ENCODE measurements at places on chromosomes 7 and 10.

- no peak for DNase-seq
Measured at GRCh38 chr7:38393874-38394273, 120.4 kb upstream of the TARP start.

DNA sequence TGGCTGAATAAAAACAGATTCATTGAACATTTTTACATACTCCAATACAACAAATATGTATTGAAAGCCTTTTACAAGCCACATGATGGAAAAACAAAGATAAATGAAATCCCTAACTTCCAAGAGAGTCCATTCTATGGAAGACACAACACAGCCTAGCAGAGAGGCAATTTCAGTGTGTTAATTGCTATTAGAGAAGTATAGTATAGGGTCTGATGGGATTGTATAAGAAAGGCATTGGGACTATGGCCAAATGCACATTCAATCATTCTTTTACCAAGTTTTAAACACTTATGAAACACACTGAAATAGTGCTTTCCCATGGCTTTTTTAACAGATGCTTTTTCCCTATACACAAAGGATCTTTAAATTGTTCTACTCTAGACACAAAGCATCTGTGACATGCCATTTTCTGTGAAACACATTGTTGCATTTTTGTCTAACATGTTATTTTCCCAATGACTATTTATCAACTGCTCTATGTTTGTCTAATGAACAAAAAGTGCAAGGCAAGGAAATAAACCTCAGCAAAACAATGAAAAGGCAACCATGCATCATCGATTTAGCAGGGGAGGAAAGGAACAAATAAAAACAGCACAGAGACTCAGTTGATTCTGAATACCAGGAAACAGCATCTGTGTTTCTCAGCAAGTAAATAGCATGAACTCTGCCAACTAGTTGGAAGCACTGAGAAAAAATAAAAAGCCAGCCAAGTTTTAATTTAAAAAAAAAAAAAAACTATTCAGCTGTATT, 42.4 kb upstream of the PHYHIPL start:
- DNase-seq: no peak

DNA sequence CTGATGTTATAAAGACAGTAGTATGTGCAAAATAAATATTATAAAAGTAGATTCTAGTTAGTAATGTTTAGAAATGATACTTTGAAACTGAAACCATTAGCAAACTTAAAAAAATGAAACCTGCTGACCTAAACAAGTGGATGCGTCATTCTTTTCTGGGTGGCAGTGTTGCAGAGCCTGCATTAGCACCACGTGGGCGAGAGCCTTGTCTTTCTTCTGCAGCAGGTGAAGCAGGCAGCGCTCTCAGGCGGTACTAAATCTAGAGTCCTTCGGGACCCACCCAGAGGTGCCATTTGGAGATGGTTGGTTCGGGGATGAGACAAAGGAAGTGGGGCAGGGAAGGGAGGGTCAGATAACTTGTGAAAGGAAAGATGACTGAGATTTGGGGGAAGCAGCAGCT, 759.1 kb upstream of the IGFBP3 start:
- no peak for DNase-seq

DNA sequence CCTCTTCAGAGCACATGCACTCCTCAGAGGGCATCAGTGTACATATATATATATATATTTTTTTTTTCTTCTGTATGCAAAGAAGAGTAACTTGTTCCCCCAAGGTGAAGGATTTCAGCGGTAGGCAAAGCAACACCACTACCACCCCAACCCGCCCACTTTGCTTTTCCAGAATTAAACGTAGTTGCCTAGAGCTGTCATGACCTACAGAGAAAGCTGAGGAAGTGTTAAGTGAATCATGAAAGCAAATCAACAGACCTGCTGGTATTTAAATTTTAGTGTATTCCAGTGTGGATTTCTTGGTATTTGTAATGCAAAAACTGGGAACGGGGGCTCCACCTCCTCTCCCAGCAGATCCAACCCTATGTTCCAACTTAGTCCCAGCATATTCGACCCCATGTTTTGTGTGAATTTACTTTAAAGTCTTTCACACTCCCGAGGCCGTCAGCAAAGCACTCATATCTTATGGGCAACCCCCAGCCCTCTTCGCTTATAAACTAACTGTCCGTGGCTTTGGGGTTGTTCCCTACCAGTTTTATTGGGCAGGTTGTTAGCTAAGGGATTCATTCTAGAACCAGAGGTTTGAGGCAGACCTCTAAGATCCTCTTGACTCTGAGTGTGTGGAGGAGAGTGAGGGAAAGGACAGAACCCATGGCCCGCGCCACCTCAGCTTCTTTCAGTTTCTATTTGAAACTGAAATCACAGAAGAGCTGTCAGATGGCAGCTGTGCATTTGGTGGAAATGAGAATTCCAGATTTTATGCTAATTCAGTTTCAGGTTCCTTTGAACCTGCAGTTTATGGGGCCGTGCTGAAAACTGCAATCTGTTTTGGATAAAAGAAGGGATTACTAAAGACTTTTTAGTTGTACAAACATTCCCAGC, 450.2 kb upstream of the GALNT17 start:
- DNase-seq: no peak

GRCh38 chr7:28800150-28800549, 158.0 kb downstream of the TRIL start:
- no peak for DNase-seq

- DNase-seq: no peak
Measured at GRCh38 chr7:36151921-36152755, 916 bp upstream of the EEPD1 start.

DNA sequence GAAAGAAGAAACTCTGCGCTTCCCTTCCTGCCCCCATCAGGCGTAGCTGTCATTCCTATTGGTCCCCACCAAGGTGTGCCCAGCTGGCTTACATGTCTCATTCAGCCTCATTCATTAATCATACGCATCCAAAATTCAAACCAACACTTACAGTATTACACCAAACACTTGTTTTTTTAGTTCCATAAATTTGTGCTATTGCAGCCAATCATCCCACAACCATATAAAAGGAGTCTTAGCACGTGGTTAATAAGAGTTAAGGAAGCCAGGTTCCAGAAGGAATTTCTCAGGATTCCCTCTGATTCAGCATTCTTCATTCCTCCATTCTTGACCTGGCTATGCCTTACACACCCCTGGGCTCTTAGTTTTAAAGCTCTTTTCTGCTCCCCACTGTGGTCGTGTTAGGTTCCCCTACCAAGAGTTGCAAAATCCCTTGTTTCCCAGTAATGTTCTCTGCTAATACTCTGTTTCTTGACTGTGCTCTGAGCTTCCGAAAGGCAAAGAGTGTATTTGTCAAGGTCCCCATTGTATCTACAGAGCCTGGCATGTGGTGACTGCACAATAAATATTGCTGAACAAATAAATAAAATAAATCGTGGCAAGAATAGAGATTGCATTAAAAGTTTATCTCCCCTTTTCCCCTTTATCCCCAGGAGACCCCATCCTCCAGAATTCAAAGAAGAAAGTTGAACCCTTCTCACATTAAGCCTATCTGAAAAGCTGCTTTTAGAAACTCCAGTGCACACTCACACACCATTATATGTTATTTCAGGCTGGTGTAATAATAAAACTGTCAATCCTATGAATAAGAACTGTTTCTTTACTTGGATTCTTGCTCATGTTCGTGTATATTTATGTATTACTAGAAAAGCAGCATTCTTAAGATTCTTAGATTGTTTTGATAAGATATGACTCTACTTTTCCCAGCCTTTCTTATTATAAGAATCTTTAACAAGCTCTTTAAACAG, 514.4 kb downstream of the INHBA start:
- peak; percentile 65 for DNase-seq

GRCh38 chr7:82609746-82610145, 166.2 kb upstream of the CACNA2D1 start:
- no peak for DNase-seq

DNA sequence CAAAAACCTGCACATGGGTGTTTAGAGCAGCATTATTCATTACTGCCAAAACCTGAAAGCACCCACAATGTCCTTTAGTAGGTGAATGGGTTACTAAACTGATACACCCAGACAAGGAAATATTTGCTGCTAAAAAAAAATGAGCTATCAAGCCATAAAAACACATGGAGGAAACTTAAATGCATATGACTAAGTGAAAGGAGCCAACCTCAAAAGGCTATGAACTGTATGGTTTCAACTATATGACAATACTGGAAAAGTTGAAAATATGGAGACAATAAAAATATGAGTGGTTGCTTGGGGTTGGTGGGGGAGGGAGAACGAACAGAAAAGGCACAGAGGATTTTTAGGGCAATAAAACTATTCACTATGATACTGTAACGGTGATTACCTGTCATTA, 291.0 kb downstream of the TNS3 start:
- no peak for DNase-seq

GRCh38 chr7:44625526-44626471, 19.4 kb downstream of the OGDH start:
- no peak for DNase-seq

DNA sequence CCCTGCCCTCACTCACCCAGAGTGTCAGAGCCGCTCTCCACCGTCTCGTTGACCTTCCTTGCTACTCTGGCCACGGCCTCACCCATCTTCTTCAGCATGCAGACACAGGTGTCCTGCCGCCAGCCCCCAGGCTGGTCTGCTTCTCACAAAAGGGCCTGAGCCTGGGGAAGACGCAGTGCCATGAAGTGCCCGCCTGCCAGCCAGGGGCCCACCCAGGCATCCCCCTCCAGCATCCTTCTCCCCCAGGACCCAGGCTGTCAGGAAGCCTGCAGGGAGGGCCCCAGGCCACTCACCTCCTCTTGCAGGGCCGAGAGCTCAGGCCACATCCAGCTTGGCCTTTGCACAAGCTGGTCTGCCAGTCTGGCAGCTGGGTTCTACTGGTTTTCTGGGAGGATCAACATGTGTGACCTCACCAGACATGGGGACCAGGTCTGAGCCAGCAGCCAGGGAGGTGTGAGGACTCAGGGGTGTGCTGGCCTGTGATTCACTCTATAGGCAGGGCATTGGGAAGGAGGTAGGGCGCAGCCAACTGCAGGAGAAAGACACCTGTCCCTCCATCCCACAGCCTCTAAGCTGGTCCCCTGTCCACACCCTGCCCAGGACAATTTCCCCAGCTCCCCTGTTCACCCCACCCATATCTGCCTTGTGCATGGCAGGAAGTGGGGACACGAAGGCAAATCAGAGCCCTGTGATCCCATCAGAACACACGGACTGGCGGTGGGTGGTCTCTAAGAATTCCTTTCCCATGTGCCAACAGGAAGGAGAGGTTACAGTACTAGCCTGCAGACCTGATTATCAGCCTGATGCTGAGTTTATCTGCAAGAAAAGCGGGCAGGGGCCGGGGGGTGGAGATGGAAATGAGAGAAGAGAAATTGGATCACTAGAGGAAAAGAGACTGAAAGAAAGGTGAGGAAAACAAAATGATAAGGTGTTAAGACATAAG, 5.7 kb downstream of the LRRC20 start:
- no peak for DNase-seq

DNA sequence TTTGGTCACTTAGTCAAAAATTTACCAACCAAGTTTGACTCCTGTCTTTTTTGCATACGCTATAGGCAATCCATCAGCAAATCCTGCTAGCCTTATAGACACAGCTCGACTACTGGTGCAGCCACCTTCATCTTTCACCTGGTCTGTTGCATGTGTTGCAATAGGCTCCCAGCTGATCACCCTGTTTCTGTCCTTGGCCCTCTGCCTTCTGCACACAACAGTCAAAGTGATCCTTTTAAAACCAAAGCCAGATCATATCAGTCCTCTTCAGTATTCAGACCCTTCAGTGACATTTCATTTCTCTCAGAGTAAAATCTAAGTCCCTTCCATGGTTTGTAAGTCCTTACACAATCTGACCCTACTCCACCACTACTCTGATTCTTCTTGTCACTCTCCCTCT, 10.9 kb upstream of the CDK6 start:
- DNase-seq: no peak

DNA sequence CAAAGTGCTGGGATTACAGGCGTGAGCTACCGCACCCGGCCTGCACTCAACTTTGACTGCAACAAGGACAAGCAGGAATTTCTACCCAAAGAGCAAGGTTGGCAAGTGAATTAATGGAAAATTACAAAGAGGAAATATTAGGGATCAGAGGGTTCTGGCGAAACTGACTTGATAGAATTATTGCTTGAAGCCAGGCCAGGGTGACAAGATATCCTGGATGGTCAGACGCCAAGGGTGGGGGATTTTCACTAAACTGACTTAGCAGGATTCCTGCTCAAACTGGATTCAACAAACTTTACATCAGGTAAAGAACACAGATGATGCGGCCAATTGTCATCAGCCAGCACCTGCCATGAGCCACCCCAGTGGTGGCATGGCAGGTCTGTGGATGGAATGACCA, 603.6 kb upstream of the MGMT start:
- DNase-seq: no peak

GRCh38 chr7:105298439-105298894, 90.3 kb downstream of the SRPK2 start:
- DNase-seq: no peak

- no peak for DNase-seq
Measured at GRCh38 chr7:13061115-13061514, 373.7 kb downstream of the ARL4A start.

DNA sequence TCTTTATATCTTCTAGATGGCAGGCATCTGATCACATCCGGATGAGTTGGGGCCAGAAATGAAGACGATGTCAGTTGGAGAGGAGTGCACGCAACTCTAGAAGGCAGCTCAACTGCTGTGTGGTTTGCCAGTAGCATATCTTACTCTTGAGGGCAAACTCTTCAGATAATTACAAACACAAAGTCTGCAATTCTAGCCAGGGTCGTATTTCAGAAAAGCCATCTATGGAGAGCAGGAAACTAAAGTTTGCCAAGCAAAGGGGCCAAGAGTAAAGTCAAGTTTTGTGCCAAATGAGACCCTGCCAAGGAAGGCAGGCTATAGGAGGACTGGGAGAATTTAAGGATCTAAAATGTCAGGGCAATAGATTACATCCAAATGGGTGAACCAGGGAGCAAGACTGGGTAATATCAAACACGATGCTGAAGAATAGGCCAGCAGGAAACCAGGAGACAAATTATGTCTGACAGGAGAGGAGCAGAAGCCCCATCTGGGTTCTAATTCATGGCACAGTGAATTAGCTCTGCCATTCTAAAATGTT, 312.5 kb upstream of the SEMA3C start:
- no peak for DNase-seq

- DNase-seq: no peak
Measured at GRCh38 chr7:130593033-130593432, 75.5 kb downstream of the COPG2 start.

GRCh38 chr7:135414850-135415439, 95.0 kb downstream of the CNOT4 start:
- DNase-seq: peak; percentile 16

GRCh38 chr10:51139176-51139575, 64.9 kb downstream of the PRKG1 start:
- DNase-seq: no peak

GRCh38 chr7:108455998-108456677, at the start of gene NRCAM:
TSS of gene NRCAM (minus strand) at chr7:108456436. CDS start at chr7:108240064, 216,372 bp downstream.
- DNase-seq: peak; percentile 48

DNA sequence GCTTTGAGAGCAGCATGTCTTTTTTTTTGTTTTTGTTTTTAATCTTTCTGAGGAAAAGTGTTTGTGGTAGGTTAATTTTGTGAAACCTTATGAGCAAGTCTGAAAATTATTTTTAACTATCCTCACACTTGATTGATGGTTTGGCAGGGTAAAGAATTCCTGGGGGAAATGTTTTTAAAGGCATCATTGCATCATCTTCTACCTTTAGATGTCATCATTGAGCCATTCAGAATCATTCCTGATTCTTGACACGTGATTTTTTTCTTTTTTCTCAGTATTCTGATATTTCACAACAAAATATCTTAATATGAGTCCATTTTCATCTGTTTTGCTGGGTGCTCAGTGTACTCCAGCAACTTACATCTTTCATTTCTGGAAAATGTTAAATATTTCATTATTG, 28.3 kb downstream of the PALS2 start:
- no peak for DNase-seq

GRCh38 chr7:23470330-23471105, at the start of gene IGF2BP3:
TSS of gene IGF2BP3 (minus strand) at chr7:23470491. CDS start at chr7:23470110, 381 bp downstream.
- DNase-seq: peak; percentile 21

All from GM03348 (cell line).